NCI-H748 treated with DMSO at 0.1 percent for 48 hours (cell line): ENCODE measurements at places on chromosomes 5 and 9.
A peak's percentile ranks its signal among the peaks of the same experiment; 100 is the strongest.

DNA sequence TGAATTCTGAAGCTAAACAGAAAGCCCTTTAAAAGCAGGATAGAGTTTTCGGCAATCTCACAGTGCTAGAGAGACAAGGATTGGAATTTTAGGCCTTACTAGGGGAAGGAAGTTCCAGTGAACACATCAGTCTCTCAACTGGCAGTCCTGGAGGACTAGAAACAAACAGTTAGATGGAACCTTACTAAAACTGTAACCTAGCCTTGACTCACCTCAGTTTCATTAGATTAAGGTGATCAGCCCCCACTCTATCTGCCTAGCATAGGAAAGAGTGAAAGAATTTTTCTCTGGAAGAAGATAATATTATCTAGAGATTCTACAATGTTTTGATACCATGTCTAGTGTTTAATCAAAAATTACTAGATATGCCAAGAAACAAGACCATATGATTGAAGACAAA is 25.8 kb upstream of the SMIM23 start:
- DNase-seq: no peak

- no peak for DNase-seq
These were observed 21.8 kb upstream of the ANP32B start for GRCh38 chr9:97961361-97961760.

- DNase-seq: no peak
These were observed 223.6 kb downstream of the NMUR2 start for GRCh38 chr5:152181461-152181860.

- no peak for DNase-seq
These were observed 7.7 kb upstream of the TRAF1 start for GRCh38 chr9:120934281-120934680.

GRCh38 chr5:137563301-137563645 is 64.1 kb upstream of the SPOCK1 start:
- DNase-seq: no peak

DNA sequence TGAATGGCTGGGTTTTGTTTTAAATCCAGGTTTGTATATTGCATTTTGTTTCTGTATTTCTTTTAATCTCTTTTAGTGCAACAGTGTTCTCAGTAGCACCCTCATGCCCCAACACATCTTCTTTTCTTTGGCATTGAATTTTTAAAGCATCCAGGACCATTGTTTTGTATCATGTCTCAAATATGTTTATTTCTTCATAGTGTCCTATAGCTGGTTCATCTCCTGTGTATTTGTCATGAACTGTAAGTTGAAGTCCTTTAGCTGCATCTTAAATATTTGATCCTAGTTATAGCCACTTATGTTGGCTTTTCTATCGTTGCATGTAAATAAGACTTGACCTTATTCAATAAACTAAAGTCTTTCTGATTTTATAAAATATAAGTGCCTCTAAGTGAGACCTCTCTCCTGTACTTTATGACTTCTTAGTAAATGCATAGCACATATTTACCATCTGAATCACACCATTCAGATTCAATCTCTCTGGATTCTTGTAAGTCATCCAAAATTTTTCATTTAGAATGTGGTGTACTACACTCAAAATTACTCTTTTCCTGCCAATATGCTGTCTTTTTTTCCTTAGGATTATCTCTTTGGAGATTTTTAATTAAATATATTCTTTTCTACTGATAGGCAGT is 21.0 kb upstream of the ERCC6L2 start:
- DNase-seq: no peak

- DNase-seq: no peak
These were observed 183.7 kb downstream of the SAXO1 start for GRCh38 chr9:18849270-18849669.

- no peak for DNase-seq
These were observed 68.3 kb downstream of the KCNIP1 start for GRCh38 chr5:170571875-170572852.

DNA sequence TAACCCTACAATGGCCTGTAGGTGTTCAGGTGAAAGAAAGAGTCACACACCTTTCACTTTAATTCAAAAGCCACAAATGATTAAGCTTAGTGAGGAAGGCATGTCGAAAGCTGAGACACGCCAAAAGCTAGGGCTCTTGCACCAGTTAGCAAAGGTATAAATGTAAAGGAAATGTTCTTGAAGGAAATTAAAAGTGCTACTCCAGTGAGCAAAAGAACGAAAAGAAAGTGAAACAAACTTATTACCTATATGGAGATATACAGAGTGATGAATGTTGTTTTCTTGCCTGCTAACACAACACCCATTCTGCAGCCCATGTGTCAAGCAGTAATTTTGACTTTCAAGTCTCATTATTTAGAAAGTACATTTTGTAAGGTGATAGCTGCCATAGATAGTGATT is 254.2 kb upstream of the SLC24A2 start:
- no peak for DNase-seq

- DNase-seq: no peak
These were observed 36.4 kb downstream of the ATPSCKMT start for GRCh38 chr5:10213316-10213715.

GRCh38 chr9:133132174-133132573 is 11.1 kb upstream of the RALGDS start:
- DNase-seq: no peak

- no peak for DNase-seq
These were observed 284.7 kb upstream of the IRX2 start for GRCh38 chr5:3036041-3036788.

DNA sequence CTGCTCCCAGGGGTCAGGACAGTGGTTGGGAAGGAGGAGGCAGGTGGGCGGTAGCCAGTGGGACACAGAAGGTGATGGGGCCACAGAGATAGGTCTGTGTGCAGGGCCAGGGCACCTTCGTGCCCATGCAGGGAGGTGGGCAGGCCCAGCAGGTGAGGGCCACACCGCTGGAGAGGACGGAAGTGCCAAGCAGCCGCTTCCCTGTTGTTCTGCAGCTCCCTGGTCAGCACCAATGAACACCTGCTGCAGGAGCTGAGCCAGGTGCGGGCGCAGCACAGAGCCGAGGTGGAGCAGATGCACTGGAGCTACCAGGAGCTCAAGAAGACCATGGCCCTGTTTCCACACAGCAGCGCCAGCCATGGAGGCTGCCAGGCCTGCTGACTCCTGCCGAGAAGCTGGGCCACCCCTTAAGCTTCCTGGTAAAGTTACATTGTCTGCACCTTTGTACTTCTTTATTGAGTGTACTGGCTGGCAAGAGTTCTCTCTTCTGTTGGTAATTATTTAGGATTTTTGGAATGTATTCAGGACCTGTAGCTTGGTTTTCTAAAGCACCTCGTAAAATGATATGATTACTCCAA is 40.3 kb downstream of the TPPP start:
- no peak for DNase-seq

- DNase-seq: no peak
These were observed 37.9 kb downstream of the TLR4 start for GRCh38 chr9:117742131-117742530.

DNA sequence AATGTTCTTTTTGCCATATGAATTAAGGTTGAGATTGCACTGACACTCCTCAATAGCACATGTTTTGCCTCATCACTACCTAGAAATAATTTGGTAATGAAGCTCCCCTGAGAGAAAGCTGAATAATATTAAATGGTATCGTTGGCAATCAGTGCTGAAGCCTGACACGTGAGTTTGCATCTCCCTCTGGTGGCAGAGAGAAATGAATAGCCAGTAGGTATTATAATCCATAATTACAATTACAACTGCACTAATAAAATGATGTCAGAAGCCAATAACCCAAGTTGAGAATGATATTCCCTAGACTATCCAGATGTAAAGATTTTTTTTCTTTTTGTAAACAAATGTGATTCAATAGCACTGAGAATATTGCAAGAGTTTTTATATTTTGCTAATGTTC is 700.3 kb downstream of the PTPRD start:
- DNase-seq: peak; percentile 39

DNA sequence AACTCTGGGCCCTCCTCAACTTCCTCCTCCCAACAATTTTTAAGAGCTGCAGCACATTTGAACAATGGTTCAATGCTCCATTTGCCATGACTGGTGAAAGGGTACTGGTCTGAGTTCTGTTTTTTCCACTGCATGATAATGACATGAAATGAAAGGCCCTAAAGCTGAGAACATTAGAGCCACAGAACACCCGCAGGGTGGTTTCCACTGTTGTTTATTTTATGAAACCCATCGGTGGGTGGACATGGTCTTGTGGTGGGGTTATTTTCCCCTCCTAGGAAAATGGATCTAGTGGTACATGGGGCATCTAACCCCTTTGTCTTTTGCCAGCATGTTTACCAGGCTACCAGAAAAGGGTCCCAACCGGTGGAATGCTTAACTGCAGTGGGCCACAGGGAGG is 71.8 kb downstream of the SMARCA2 start:
- no peak for DNase-seq

GRCh38 chr9:121357011-121357410 is 13.0 kb downstream of the STOM start:
- no peak for DNase-seq

DNA sequence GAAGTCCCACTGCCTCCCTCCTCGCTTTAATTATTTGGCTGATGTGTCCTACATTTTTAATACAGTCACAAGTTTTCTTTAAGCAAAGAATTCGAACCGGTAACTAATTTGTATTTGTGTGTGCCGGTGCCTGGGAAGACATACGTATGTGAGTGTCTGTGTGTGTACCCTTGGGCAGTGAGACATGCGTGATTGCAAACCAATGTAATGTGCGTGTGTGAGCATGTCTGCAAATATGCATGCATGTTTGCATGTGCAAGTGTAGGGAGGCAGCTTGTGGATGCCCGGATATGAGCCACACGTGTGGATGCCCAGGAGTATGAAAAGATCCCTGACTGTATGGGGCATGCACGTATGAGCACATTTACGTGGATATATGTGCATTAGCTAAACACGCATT is 44.4 kb upstream of the NEK6 start:
- DNase-seq: no peak

- DNase-seq: no peak
These were observed 13.7 kb downstream of the POLK start for GRCh38 chr5:75525344-75525743.

- DNase-seq: no peak
These were observed 145.5 kb upstream of the PCA3 start for GRCh38 chr9:76618762-76619161.

GRCh38 chr5:156534906-156535485 is 208.0 kb downstream of the SGCD start:
- DNase-seq: no peak

GRCh38 chr9:34646211-34647083 is at the start of gene GALT:
Gene GALT (plus strand): TSS chr9:34646675. CDS start chr9:34646705, 30 bp downstream.
- peak; percentile 82 for DNase-seq

DNA sequence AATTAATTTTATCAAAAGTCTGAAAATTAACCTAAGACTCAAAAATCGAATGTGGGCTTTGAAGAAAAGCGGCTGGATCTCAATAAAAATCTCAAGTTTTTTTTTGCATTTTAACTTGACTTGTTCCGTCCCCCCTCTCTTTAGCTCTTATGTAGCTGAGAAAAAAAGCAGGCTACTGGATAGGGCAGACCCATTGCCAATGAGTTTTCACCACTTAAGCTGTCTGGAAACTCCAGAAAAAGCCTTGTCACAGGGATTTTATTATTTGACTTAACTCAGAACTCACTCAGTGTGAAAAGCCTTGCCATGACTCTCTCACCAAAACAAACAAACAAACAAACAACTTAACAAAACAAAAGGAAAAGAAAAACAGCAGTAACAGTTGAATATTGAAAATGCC is 247.4 kb downstream of the CDH9 start:
- no peak for DNase-seq

GRCh38 chr5:1468629-1469527 is 23.6 kb upstream of the SLC6A3 start:
- no peak for DNase-seq

DNA sequence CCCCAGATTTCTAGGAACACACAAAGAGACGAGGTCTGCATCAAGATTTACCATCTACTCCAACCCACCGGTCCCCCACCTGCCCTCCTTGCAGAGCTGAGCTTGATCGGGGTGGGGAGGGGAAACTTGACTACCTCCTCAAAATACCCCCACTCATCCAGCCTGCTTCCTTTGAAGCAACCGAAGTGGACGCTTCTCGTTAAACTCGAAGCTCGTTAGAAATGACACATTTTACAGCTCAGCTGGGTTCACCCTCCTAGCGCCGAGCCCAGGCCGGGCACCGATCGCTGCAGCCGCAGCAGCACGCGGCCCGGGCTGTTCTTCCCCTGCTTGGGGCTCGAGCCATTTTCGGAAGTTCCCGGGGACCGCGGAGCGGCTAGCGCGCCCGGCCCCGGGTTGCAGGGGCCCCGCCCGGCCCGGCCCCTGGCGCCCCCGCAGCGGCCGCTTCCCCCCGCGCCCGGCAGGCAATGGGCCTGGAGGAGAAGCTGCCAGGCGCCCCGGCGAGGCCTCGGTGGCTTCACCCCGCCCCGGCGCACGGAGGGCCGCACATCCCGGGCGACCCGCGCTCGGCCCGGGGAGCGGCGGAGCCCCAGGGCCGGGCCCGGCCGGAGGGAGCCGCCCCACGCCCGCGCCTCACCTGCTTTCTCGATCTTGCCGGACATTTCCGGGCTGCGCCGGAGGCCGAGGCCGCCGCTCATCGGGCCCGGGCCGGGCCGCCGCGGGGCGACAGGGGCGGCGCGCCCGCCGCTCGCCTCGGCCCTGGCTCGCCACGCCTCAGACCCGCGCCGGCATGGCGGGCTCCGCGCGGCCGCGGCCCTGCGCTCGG is 530 bp downstream of the RAPGEF1 start:
- no peak for DNase-seq

- no peak for DNase-seq
These were observed 1.3 kb downstream of the FGF10 start for GRCh38 chr5:44387921-44388320.

GRCh38 chr5:119318256-119318894 is 37.4 kb upstream of the TNFAIP8 start:
- no peak for DNase-seq

- DNase-seq: no peak
These were observed 15.8 kb upstream of the HMHB1 start for GRCh38 chr5:143796125-143796524.

- no peak for DNase-seq
These were observed 4.1 kb downstream of the TESK1 start for GRCh38 chr9:35609001-35609819.

DNA sequence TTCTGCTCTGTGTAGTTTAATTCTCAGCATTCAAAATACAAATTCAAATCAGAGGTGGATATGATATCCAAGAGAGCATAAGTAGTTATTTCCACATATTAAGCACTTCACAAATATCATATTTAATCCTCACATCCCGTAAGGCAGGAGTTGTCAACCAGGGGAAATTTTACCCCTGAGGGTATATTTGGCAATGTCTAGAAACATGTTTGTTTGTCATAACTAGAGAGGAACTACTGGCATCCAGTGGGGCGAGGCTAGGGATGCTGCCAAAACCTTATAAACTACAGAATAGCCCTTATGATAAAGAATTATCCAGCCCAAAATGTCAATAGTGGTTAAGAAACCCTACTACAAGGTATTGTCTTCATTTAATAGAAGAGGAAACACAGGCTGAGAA is 619.4 kb downstream of the SLCO4C1 start:
- no peak for DNase-seq

GRCh38 chr9:76336027-76336426 is 58.2 kb downstream of the RFK start:
- DNase-seq: no peak

DNA sequence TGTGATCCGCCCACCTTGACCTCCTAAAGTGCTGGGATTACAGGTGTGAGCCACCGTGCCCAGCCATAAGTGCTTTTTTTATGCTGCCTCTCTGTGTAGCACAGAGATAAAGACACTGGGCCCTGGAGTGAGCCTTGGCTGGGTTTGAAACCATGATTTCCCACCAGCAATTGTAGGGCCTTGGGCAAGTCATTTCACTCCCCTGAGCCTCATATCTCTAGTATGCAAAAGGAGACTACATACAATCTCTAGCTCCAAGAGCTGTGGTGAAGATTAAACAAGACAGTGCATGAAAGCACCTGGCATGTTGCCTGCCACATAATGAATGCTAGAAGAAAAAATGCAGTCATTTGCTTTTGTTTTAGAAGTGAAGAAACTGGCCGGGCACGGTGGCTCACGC is 3.9 kb downstream of the FABP6 start:
- no peak for DNase-seq
